Suppressor macrophage (primary cell): ENCODE measurements at places on chromosomes 12 and 14.

DNA sequence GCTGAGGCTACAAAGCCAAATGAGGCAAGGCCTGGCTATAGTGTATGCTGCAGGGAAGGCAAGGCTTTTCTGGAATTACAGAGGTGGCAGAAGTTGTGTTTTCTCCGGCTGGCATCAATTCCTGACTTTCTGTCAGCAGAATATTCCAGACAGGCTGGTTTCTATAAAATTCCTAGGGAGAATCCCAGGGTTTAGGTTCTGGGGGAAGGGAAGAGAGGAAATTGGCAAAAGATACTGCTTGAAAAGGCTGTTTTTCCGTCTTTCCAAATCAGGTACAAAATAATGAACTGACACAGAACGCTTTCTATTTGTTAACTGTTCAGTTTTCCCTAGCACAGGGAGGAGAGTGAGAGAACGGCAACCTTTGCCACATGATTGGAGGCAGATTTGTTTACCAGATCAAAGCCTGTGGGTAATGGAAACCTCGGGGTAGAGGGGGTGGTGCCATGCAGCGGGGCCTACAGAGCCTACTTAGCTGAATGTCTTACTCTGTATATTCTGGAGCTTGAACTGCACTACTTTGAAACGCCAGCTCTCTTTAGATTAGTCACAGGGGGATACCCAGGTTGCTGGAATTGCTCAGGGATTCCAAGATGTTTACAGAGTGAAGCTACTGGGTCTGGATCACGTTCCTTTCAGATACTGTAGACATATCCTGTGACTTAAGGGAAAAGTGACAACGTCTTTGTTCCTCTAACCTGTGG lies 65.8 kb upstream of the DACT1 start:
- no peak for DNase-seq

GRCh38 chr12:62075870-62076269 lies 184.3 kb upstream of the USP15 start:
- DNase-seq: peak; percentile 64

- DNase-seq: no peak
These were observed 110.7 kb upstream of the ATF7IP start for GRCh38 chr12:14254781-14255180.

- DNase-seq: no peak
These were observed 14.2 kb downstream of the NOXRED1 start for GRCh38 chr14:77409131-77409533.

DNA sequence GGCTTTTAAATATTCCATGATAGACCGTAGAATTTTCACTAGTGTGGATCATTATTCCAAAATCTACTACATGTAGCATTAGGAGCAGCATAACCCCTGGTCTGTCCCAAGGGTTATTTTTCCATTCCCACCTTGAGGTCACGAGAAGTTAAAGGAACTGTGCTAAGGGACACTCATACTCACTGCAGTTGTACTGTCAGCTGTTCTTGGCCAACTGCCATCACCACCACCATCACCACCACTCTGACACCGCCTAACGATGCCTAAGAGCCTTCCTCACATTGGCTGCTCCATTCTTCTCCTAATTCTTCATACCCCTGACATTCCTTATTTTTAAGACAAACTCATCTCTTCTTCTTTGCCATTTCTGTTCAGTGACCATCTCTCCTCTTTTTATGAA lies 13.4 kb upstream of the PTGDR start:
- no peak for DNase-seq

- no peak for DNase-seq
These were observed 31.5 kb downstream of the TMEM132D start for GRCh38 chr12:129871991-129872972.
